ENCODE measurements at places on chromosomes 6 and 20.

DNA sequence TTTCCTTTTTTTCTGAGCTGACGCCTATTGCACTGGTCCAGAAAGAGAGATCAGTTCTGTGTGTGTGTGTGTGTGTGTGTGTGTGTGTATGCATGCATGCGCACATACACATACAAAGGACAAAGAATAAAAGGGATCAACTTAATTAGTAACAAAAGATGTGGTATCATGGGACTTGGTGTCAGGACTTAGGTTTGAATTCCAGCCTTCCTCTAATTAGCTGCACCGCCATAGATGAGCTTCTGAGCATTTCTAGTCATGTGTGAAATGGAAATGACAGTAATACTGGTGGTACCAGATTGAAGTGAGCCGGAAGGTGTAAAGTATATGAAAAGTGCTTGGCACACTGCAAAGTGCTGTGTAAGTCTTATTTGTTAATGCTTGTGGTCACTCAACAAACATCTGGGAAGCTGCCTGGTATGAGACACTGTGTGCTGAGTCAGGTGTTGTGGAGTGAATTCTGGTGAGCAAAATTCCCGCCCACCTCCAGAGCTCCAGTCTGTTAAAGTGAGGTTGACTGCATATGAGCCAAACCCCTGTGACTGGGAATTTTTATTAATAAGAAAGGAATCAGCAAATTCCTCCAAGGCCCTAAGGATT is 12.4 kb downstream of the DAAM2 start:
- no peak for DNase-seq

GRCh38 chr6:15283986-15284361 is 38.1 kb downstream of the JARID2 start:
- DNase-seq: no peak

DNA sequence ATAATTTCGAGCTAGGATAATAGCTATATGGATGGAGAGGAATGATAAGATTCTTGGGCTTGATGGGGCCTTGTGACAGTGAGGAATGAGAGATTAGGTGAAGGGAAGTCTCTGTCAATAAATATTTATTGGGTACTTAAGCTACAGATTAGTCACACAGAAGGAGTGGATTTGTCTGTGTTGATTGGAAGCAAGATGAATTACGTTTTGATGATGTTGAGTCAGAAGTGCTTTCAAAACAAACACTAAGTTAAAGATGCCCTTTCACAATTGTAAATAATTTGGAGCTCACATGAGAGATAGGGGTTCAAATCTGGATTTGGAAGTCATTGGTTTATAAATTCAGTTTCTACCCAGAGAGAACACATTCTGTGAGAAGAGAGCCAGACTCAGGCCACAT is 834.2 kb downstream of the KIF16B start:
- DNase-seq: no peak

DNA sequence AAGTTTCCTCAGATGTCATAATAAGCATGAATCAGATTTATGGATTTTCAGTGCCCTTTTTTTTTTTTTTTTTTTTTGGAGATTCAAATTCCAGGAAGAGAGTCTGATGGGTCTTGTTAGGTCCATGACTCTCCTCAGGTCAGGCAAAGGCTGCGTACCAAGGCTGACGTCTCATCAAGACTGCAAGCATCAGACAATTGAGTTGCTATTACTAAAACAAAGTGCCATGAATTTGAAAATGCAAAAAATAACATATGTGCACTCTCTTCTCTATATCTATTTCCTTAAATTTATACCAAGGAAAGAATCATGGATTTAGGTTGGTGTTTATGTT is 134.7 kb downstream of the FAM83B start:
- DNase-seq: no peak

- no peak for DNase-seq
These were observed 121.9 kb downstream of the CFAP61 start for GRCh38 chr20:20174089-20174835.

DNA sequence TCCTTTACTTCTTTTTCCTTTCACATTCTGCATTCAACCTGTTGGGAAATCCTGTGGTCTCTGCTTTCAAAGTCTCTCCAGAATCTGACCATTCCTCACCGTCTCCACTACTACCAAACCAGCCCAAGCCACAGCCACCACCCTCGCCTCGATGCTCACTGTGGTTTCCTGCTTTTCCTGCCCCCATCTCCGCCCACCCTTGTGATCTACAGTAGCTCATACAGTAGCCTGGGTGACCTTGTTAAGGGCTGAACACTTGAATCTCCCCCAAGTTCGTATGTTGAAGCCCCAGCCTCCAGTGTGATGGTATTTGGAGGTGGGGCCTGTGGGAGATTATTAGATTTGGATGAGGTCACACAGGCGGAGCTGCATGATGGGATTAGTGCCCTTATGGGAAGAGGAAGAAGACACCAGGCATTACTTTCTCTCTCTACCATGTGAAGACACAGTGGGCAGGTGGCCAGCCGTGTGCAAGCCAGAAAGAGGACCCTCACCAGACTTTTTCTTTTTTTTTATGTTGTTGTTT is 189.0 kb upstream of the UST start:
- peak; percentile 60 for DNase-seq

GRCh38 chr20:7601431-7601830 is 338.8 kb downstream of the HAO1 start:
- DNase-seq: no peak

DNA sequence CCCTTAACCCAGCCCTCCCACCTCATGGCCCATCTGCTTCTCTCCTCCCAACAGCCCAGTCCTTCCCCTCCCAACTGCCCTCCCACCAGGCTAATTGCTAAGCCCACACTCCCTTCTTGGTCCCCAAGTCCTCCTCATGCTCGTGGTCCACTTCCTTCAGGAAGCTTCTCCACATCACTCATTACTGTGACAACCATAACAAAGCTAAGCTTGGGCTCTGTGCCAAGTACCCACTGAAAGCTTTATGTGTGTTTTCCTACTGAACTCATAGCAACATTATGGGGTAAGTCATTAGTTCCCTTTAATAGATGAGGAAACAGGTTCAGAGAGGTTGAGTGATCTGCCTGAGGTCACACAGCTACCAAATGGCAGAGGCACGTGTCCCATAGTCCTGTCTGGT is 16.2 kb downstream of the FRS3 start:
- DNase-seq: no peak

DNA sequence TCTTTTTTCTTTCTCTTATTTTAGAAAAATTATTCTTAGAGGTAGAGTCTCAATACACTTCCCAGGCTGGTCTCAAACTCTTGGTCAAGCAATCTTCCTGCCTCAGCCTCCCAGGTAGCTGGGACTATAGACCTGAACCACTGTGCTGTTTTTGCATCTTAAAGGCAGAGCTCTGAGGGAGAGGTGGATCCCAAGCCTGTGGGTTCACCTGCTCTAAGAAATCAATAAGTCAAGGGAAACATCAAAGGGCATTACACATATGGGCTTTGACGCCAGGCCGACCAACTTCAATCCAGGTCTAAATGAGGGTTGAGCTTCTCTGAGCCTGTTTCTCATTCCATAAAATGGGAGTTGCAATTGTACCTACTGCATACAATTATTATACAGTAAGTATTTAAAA is 223.9 kb downstream of the LY86 start:
- DNase-seq: no peak

DNA sequence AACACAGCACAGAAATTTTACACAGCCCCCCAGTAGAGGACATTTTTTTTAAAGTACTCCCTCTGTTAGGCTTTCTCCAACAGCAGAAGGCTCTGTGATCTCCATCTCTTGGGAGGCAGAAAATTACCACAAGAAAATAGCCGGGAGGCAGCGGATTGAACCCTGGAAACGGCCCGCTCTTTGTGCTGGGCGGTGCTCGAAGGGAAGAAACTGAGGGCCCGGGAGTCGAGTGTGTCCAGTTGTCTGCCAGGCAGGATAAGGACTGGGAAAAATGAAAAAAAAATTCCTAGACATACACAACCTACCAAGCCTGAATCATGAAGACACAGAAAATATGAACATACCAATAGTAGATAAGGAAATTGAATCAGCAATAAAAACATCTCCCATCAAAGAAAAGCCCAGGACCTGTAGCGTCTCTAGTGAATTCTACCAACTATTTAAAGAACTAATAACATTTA is 31.5 kb downstream of the POM121L2 start:
- no peak for DNase-seq

DNA sequence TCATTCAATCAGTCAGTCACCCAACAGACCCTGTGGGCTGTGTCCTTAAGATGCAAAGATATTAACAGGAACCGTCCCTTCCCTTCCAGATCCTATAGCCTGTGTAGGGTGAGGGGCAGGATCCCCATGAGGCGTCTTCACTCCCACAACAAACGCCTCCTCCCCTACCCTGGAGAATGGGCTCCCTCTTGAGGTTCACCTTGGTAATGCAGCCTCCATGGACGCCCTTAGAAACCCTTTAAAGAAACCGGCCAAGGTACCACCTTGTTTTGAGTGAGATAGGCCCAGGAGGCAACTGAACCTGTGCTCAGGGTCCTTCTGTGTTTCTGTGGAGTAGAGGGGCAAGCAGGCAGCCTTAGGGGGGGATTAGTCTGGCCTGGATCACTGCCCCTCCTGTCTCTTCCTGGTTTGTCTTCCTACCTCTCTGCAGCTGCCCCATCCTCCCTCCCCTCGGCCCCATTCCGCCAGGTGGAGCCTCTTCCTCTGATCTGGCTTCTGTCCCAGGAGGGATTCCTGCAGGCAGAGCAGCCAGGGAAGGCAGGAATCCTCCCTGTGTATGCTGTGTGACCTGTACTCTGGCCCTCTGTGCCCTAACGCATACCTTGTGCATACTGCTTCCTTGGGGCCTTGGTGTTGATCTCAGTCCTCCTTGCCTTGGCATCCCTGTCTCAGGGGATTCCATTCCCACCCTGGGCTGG is 6.6 kb upstream of the GUCA1A start:
- DNase-seq: peak; percentile 65

GRCh38 chr6:15909290-15910070 is 219.4 kb upstream of the MYLIP start:
- DNase-seq: no peak

DNA sequence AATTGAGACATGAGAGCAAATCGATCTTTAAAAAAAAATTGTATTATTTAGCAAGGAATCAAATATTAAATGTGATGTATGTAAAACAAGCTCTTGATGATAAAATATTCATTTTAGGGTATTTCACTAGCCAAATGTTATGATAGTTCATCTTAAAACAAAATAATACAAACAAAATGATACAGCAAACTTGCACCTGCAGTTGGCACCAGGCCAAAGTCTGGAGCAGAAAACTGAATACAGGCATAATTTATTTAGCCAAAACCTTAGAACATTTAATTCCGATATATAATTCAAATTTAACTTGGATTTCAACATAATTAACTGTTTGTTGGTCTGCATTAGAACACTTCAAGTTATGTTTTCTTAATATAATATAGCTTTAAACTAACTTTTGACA is 60.9 kb downstream of the EPHA7 start:
- DNase-seq: no peak

- no peak for DNase-seq
These were observed 13.7 kb upstream of the CDC5L start for GRCh38 chr6:44373787-44374186.

GRCh38 chr6:84019141-84019841 is 14.3 kb upstream of the MRAP2 start:
- no peak for DNase-seq

GRCh38 chr20:25738198-25738597 is 41.5 kb upstream of the ZNF337 start:
- no peak for DNase-seq

DNA sequence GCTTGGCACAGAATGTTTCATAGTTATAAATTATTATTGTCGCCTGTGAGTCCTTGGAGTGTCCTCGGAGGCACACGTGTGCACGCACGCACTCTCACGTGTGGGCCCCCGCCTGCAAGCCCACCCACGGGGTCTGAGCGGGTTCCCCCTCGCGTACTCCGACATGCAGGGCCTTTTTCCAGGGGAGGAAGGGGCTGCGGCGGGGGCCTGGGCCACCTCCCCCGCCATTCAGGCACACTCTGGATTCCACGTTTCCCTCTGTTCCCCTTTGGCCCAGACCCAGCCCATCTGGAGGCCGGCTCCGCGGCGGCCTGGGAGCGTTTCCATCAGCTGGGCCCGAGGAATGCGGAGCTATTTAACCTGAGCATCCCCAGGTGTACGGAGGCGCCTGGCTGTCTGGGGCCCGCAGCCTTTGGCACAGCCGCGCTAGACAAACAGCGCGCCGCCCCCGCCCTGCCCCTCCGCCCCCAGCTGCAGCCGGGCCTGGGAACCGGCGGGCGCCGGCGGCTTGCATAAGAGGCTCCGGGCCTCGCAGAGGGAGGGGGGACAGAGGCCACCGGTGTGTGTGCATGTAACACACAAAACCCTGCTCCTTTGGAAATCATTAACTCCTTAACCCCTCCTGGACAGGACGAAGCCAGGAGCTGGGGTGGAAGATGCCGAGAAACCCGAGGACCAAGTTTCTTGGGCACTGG is 3.3 kb downstream of the ID1 start:
- DNase-seq: no peak

GRCh38 chr6:29995340-29995777 is 53.0 kb downstream of the HLA-A start:
- no peak for DNase-seq

DNA sequence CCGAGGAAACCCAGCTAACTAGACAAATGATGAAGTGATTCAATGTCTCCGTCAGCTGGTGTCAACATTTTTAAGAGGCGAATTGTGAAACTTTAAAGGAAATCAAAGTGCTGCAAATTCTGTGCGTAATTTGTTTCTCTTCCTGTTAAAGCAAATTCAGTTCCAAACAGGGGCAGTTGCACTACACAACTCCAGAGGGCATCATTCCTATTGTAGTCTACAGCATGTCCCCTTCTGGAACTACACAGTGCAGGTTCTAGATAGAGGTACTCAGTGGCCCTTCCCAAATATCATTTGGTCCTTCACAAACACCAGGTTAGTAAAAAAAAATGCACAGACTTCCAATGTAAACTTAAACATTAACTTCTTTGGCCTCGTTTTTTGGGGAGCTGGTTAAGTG is 38.3 kb upstream of the SMLR1 start:
- DNase-seq: no peak

DNA sequence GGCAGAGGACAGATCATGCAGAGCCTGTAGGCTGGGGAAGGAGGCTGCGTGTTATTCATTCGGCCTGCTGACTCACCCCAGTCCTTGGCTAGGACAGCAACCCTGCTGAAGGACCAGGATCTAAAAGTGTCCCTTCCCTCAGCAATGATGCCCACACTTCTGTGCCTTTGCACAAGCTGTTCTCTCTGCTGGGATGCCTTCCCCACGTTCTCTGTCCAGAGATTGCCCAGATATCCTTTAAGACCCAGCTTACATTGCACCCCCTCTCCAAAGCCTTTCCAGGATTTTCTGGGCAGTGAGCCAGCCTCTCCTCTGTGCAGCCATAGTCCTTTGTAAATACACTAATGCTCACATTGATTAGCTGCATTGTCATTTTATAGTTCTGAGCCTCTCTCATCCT is 99.3 kb upstream of the CHD6 start:
- DNase-seq: no peak
